Astrocyte (in vitro differentiated cells and primary cell): ENCODE measurements at places on chromosomes 6 and 20.

DNA sequence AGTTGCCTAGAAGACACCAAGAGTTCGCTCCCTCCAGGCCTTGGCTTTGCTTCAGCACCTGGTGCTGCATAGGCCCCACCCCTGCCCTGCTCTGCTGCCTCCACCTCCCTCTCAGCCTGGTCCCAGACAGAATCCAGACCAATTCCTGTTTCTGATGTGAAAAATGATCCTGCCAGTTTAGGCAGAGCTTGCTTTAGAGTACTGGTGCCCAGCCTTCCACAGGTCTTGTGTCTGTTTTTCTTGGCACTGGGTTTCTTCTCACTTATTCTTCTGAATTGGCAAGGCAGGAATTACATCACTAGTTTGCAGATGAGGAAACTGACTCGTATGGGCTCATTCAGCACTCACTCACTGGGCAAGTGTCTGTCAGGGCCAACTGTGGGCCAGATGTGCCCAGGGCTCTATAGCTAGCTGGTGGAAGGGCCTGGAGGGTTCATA lies 53.0 kb downstream of the HLA-A start:
- no peak overlapping the region for H3K4me3 ChIP-seq
- no peaks in the 10 kb centered on the region for H3K27me3 ChIP-seq
- H3K27ac ChIP-seq: no peak overlapping the region
- peak; percentile 13 for DNase-seq
- no peaks in the 10 kb centered on the region for H3K4me1 ChIP-seq

DNA sequence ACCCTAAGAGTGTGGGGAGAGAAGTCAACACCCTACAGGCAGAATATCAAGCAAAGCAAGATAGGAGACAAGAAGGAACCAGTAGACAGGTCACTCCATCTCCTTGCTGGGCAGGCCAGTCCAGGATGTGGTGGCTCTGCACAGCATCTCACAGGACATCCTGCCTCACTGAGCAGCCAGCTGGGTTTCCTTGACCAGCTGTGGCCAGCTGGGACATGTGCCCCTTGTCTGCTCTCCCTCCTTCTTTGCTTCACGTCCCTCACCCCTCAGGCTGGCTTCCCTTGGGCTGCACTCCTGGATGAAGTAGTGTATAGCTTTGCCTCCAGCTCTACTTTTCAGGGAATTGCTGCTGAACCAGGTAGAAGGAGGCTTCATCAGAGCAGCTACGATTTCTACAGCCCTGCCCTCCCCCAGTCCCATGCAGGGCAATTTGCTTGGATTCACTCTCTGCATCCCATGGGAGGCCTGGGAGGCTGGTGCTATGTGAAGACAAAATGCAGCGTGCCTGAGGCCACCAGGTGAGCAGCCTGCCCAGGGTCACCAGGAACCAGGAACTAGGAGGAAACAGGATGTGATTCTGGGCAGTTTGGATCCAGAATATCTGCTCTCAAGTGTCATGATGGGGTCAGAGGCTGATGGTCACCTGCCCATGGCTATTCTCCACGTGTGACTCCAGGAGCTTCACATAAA lies 110.0 kb upstream of the PMEPA1 start:
- no peak overlapping the region for H3K27ac ChIP-seq
- peaks cover 16% of the 10 kb centered on the region for H3K27me3 ChIP-seq
- H3K36me3 ChIP-seq: no peaks in the 10 kb centered on the region
- DNase-seq: no peak
- H3K4me3 ChIP-seq: no peak overlapping the region

GRCh38 chr20:62502496-62503095 lies 26.8 kb upstream of the GATA5 start:
- no peak overlapping the region for H3K4me3 ChIP-seq
- no peaks in the 10 kb centered on the region for H3K36me3 ChIP-seq
- H3K4me1 ChIP-seq: no peaks in the 10 kb centered on the region
- no peak overlapping the region for H3K27ac ChIP-seq

DNA sequence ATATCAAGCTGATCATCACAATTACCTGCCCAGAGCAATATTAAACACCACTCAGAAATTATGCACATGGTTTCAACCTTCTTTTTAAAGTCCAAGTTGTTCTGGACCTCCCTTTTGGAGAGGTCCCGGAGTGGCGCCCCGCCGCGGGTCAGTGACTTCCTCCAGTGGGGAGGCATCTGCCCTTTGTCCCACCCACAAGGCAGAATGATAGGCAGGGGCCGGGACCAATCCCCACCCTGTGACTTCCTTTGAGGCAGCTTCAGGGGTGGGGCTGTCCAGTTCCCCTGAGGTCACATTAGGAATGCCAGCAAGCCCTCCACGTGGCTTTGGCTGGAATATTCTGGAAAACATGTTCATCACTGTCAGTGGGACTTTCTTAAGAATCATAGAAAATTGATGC lies 207.0 kb downstream of the ANKRD60 start:
- no peak overlapping the region for H3K27ac ChIP-seq
- no peak for DNase-seq
- H3K27me3 ChIP-seq: no peaks in the 10 kb centered on the region
- H3K4me1 ChIP-seq: peaks cover 38% of the 10 kb centered on the region
- no peak overlapping the region for H3K4me3 ChIP-seq

DNA sequence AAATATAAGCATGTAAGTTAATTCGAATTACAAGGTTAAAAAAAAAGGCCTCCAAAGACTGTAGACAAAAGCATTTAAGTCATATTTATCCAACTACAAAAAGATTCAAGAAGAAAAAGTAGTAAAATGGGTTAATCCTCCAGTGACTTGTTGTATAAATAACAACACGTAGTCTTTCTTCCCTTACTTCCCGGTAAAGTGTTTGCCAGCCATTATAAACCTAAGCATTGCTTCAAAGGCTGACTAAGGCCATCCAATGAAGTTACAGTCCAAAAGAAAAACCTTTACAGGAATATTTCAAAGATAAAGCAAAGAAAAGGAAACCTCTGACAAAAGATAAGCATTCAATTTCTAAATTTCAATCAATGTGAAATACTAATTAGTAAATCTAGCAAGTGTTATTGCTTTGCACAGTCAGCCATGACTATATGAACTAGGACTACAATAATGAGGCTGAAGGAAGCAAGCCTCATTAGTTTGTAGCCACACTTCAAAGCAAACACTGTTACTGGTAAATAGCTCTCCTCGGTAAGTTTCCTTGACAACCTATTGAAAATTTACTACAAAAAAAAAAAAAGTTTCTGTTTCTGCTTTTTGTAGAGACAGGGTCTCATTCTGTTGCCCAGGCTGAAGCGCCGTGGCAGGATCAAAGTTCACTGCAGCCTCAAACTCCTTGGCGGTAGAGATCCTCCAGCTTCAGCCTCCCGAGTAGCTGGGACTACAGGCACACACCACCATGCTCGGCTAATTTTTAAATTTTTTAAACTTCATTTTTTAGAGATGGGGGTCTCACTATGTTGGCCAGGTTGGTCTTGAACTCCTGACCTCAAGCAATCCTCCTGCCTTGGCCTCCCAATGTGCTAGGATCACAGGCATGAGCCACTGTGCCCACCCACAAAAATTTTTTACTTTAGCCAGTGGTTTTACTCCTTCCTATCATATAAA lies 46.0 kb downstream of the NUDT3 start:
- no peak overlapping the region for H3K27ac ChIP-seq
- H3K27me3 ChIP-seq: no peaks in the 10 kb centered on the region
- DNase-seq: no peak

- no peaks in the 10 kb centered on the region for H3K36me3 ChIP-seq
- no peak overlapping the region for H3K4me3 ChIP-seq
- no peaks in the 10 kb centered on the region for H3K27me3 ChIP-seq
- H3K4me1 ChIP-seq: no peaks in the 10 kb centered on the region
These were observed 102.9 kb upstream of the BMP2 start for GRCh38 chr20:6664574-6664973.

DNA sequence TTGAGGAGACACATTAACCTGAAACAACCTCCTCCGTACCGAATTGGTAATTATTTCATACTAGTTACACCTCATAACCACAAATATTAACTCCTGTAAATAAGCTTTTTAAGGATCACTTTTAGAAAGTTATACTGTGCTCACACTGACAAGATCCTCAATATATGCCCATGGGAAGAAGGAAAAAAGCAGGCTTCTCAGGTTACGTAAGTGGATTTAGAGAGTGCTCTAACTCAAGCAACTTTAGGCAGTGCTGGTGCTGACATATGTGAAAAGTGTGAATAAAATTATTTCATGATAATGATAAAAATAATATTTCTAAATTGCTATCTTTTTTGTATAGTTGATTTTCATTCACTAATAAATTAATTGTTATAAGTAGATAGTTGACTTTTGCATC lies 76.1 kb downstream of the PRKN start:
- no peak overlapping the region for H3K27ac ChIP-seq
- no peak overlapping the region for H3K4me3 ChIP-seq
- no peak for DNase-seq
- no peaks in the 10 kb centered on the region for H3K27me3 ChIP-seq
- H3K36me3 ChIP-seq: no peaks in the 10 kb centered on the region

DNA sequence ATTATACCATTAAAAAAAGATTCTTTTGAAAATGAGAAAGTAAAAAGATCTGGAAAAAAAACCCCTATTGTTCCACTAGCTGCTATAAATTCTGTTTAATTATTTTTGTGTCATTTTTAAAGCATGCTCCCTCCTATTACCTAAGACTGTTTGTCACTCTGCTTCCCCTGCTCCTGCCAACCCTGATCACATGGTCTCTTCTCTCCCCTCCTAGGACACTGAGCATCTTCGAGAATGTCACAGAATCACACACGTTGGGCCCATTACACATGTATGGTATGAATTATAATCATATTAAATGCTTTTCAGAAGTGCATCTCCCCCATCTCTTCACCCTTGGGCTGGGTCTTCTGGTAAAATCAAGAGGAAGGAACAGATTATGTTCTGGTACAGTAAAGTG lies 6.2 kb downstream of the SNAP91 start:
- no peaks in the 10 kb centered on the region for H3K36me3 ChIP-seq
- H3K4me3 ChIP-seq: no peak overlapping the region
- peaks cover 13% of the 10 kb centered on the region for H3K27me3 ChIP-seq
- H3K27ac ChIP-seq: no peak overlapping the region

DNA sequence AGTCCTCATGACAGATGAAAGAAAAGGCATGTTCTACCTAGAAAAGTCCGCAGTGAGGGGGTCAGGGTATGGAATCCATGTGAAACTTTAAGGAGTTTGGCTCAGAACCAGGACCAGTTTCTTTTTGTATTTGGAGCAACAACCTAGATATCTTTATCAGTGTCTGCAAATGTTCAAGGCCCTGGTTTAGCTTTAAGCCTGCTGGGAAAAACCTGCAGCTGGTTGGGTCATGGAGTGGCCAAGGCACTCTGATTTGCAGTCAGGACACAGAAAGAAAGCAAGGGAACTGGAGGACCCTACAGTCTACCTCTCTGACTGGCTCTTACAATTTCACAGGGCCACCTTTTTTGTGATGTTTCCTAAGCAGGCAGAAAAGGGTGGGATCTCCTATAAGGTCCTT lies 33.7 kb downstream of the GSTA2 start:
- H3K36me3 ChIP-seq: no peaks in the 10 kb centered on the region
- no peak for DNase-seq
- H3K4me1 ChIP-seq: no peaks in the 10 kb centered on the region
- H3K27me3 ChIP-seq: no peaks in the 10 kb centered on the region
- no peak overlapping the region for H3K27ac ChIP-seq

- no peak overlapping the region for H3K27ac ChIP-seq
- H3K4me1 ChIP-seq: peaks cover 28% of the 10 kb centered on the region
- H3K27me3 ChIP-seq: no peaks in the 10 kb centered on the region
- DNase-seq: no peak
- H3K4me3 ChIP-seq: no peak overlapping the region
These were observed 39.0 kb downstream of the DSE start for GRCh38 chr6:116409756-116410155.

GRCh38 chr20:34709044-34709830 lies 5.1 kb downstream of the TP53INP2 start:
- H3K4me3 ChIP-seq: peak overlapping the region; percentile 56
- no peaks in the 10 kb centered on the region for H3K27me3 ChIP-seq
- H3K4me1 ChIP-seq: peaks cover 33% of the 10 kb centered on the region

GRCh38 chr6:73782911-73783310 lies 86.9 kb downstream of the CD109 start:
- no peak overlapping the region for H3K27ac ChIP-seq
- no peak overlapping the region for H3K4me3 ChIP-seq
- no peaks in the 10 kb centered on the region for H3K36me3 ChIP-seq
- no peaks in the 10 kb centered on the region for H3K4me1 ChIP-seq
- no peak for DNase-seq

GRCh38 chr6:115001731-115002350 lies 659.0 kb upstream of the HS3ST5 start:
- H3K27ac ChIP-seq: no peak overlapping the region
- H3K4me3 ChIP-seq: no peak overlapping the region
- no peaks in the 10 kb centered on the region for H3K4me1 ChIP-seq
- H3K27me3 ChIP-seq: no peaks in the 10 kb centered on the region
- no peak for DNase-seq

GRCh38 chr6:138403801-138404665 lies at the start of gene HEBP2:
Gene HEBP2 (plus strand): TSS chr6:138404223. CDS start chr6:138404496, 273 bp downstream.
- no peaks in the 10 kb centered on the region for H3K27me3 ChIP-seq
- H3K4me3 ChIP-seq: peak within 1 kb of the TSS; percentile 75
- H3K36me3 ChIP-seq: peaks cover 14% of the 10 kb centered on the region
- peaks cover 3% of the 10 kb centered on the region for H3K4me1 ChIP-seq
- peak within 1 kb of the TSS; percentile 44 for H3K27ac ChIP-seq
- DNase-seq: peak; percentile 71

GRCh38 chr6:144181639-144182038 lies 31.3 kb downstream of the STX11 start:
- H3K27ac ChIP-seq: no peak overlapping the region
- no peak for DNase-seq
- H3K36me3 ChIP-seq: no peaks in the 10 kb centered on the region
- H3K4me1 ChIP-seq: no peaks in the 10 kb centered on the region
- H3K4me3 ChIP-seq: no peak overlapping the region

GRCh38 chr6:11260249-11261038 lies 28.0 kb upstream of the NEDD9 start:
- H3K4me1 ChIP-seq: peaks cover 23% of the 10 kb centered on the region
- H3K27ac ChIP-seq: no peak overlapping the region
- no peaks in the 10 kb centered on the region for H3K36me3 ChIP-seq
- H3K4me3 ChIP-seq: no peak overlapping the region

GRCh38 chr6:161300823-161301222 lies 27.0 kb upstream of the AGPAT4 start:
- DNase-seq: no peak
- peaks cover 6% of the 10 kb centered on the region for H3K4me1 ChIP-seq
- no peak overlapping the region for H3K27ac ChIP-seq
- no peak overlapping the region for H3K4me3 ChIP-seq

- H3K27me3 ChIP-seq: no peaks in the 10 kb centered on the region
- no peak overlapping the region for H3K27ac ChIP-seq
- H3K4me3 ChIP-seq: no peak overlapping the region
- peaks cover 32% of the 10 kb centered on the region for H3K36me3 ChIP-seq
- no peaks in the 10 kb centered on the region for H3K4me1 ChIP-seq
- no peak for DNase-seq
These were observed 9.3 kb downstream of the AURKA start for GRCh38 chr20:56382696-56383095.
